ENCODE measurements at places on chromosomes 12 and 14. TPM values are rescaled to one million over a fixed set of nuclear protein-coding genes. Genes with fewer than 3 reads are reported as not detected.

DNA sequence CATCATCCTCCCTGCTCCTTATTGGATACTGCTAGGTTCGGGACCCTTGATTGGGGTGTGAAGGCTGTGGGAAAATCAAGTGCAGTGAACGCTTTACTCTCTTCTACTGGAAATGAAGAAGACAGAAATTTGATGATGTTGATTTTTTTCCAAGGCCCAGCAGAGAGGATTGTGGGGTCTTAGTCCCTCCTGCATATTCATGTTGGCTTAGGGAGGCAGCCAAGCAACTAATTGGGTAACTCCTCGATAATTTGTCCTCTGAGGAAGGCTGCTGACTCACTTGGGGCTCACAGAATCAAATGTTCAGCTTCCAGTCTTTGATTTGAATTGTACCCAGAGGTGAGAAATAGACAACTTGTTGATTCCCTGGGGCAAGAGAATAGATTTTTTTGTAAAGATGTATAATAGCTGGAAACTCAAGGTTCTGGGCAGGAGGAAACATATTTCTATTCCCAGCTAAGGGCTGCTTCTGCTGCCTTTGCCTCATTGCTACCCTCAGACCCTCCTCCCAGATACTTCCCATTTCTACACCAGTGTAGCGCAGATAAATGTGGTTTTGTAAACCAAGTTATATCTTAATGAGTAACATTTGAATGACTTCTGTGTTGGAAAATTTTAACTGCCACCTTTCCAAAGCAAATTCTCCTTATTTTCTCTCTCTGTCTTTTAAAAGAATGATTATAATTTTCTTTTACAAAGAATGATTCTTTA, 21.7 kb downstream of the NEUROD4 start:
- DNase-seq, result no peak

DNA sequence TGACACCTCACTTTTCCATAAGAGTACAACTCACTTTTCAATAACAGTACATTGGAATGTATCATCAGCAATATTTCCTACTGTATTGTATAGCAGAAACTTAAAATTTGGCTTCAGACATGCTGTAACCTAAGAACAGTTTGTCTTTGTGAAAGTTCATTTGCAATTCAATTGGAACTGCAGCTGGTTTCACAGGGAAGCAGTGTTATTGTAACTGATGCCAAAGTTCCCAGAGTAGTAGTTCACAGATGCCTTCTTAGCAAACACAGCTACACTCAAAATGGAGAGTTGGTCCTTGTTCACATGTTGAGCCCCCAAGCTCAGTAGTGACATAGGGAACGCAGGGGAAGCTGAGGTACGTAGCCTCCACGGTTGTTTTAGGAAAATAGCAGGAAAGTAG, 23.3 kb downstream of the PPP1R36 start:
- DNase-seq, result no peak

Gene SYT1
- not detected for total RNA-seq

DNA sequence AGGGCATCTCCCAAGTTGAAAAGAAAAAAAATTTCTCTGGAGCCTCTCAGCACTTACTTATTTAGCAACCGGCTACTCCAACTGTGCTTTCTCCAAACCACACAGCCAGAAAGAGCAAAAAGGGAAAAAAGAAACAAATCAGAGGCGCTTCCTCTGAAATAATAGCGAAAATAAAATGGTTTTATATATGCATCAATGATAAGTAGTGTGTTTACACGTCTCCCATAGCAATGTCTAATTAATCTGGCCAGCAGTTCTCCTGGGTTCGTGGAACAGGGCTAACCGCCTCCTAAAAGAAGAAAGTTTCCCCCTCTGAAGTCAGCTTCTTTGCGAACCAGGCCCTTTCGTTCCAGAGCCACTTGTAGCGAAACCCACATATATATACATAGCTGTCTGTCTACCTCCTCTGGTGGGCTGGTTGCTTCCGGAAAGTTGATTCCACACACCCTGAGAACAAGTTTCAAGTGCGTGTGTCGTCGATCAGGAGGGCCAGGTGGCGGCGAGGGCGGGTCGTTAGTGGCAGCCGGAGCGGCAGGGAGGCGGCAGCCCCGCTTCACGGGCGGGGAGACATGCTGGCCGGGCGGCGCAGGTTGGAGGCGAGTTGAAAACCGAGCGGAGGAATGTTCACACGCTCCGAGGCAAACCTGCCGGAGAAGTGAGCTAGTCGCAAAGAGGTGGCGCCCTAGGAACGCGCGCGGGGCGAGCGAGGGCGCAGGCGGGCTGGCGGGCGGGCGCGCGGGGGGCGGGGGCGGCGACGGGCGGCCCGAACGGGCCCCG, 2.7 kb downstream of the PTHLH start:
- DNase-seq, result peak; percentile 30

- no peak for DNase-seq
Measured at GRCh38 chr12:50119387-50119786, 7.4 kb downstream of the COX14 start.
